Activated T-helper 1 cell treated with anti-CD3 and anti-CD28 coated beads, Interleukin-2, amount 50 U/mL, for 16 hours (primary cell): ENCODE measurements at places on chromosomes 5 and 9.

DNA sequence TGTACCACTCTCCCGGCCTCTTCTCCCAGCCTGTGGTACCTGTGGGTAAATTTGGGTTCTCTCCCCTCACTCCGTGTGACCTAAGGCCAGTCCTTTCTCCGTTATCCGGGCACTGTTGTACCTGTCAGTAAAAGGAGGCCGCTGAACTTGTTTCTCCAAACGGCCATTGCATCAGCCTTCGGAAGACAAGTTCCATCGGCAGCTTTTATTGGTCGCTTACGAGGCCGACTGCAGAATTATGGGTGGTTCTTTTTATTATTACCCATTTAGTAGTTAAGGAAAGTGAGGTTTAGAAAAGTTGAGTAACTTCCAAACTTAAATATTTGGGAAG, 558 bp downstream of the GRPEL2 start:
- DNase-seq: no peak

- DNase-seq: no peak
These were observed 335.4 kb downstream of the MSX2 start for GRCh38 chr5:175059687-175060211.

- DNase-seq: no peak
These were observed 42.2 kb downstream of the BAAT start for GRCh38 chr9:101342595-101342994.

- DNase-seq: no peak
These were observed 40.3 kb upstream of the SARDH start for GRCh38 chr9:133778336-133779013.

DNA sequence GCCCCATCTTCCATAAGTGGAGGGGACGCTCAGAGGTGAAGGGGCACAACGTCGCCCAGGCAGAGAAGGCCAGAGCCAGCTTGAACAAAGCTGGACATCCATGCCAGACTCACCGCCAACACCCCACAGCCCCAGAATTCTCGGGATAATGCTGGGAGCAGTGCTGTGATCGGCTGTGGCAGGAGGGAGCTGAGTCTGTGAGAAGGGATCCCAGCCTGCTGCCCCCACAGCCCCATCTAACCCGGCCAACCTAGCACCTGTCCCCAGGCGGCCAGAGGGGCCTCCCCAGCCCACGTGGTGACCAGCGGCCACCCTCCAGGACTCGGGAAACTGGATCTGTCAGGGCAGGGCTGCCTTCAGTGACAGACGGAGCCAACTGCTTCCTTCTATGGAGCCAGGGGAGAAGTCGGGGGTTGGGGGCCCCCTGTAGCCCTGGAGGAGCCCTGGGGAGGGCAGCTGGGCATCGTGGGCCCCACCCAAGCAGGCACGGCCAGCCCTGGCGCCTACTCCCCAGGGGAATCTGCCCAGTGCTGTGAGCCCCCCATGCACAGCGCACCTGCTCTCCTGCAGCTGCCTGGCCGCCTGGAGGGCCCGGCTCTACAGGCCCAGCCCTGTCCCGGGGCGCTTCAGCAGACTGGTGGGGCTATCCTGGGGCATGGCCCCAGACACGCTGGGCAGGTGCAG, 6.0 kb downstream of the BRD3 start:
- no peak for DNase-seq

DNA sequence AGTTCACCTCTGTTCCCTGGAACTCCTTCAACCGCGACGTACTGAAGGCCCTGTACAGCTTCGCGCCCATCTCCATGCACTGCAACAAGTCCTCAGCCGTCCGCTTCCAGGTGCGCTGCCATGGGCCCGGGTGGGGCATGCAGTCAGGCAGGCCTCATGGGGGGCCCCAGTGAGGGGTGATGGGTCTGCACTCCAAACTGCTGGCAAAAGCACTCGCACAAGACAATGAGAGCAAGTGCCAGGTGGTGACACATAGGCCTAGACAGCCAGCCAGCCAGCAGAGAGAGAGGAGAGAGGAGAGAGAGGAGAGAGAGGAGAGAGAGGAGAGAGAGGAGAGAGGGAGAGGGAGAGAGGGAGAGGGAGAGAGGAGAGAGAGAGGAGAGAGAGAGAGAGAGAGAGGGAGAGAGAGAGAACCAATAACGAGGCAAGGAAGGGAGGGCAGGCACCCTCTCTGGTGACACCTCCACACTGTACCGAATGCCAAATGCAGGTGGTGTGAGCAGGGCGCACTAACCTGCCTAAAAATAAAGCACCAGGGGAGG, 21.0 kb downstream of the DBH start:
- no peak for DNase-seq

GRCh38 chr5:88667496-88668201, 215.3 kb downstream of the MEF2C start:
- no peak for DNase-seq

- DNase-seq: no peak
These were observed 192.4 kb downstream of the MEF2C start for GRCh38 chr5:88690409-88691229.

GRCh38 chr9:106859957-106860720, 2.8 kb upstream of the ZNF462 start:
- DNase-seq: no peak

DNA sequence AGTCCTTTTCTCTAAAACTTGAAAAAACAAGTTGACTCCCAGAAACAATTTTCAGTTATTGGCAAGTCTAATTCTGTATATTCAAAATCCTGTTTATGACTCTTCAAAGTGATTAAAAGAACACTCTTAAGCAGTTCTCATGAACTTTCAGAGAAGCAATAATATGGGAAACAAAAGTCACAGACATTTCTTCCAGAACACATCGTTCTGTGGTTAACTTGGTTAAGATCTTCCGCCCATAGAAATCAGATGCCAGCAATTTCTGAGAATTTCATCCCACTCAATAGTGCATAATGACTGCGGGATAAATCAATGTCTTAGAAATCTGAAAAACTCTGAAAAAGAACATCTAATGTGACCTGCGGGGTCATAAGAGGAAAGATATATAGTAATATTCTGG, 300.5 kb downstream of the COX7C start:
- no peak for DNase-seq

- DNase-seq: no peak
These were observed 152.9 kb upstream of the PHYKPL start for GRCh38 chr5:178385496-178385890.

GRCh38 chr5:126460977-126461376, 37.8 kb downstream of the GRAMD2B start:
- DNase-seq: no peak

- no peak for DNase-seq
These were observed 2369.4 kb downstream of the MAT2B start for GRCh38 chr5:165874851-165875250.

- no peak for DNase-seq
These were observed 50.2 kb downstream of the IPPK start for GRCh38 chr9:92619601-92620300.

GRCh38 chr9:108654566-108654965, 201.2 kb downstream of the ACTL7B start:
- no peak for DNase-seq

DNA sequence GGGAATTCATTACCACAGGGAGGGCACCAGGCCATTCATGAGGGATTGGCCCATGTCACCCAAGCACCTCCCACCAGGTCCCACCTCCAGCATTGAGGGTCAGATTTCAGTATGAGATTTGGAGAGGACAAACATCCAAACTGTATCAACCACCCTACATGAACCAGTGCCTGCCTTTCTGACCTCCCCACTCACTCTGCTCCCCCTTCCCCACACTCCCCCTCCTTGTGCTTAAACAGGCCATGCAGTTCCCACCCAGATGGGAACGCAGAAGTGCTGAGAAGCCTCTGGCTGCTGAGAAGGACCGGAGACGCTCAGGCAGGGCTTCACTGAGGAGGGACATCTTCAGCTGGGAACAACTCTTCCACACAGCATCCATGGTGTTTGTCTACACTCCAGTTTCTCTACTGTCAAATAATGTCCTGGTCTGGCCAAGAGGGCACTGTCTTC, 30.0 kb upstream of the ADAMTS2 start:
- DNase-seq: no peak

DNA sequence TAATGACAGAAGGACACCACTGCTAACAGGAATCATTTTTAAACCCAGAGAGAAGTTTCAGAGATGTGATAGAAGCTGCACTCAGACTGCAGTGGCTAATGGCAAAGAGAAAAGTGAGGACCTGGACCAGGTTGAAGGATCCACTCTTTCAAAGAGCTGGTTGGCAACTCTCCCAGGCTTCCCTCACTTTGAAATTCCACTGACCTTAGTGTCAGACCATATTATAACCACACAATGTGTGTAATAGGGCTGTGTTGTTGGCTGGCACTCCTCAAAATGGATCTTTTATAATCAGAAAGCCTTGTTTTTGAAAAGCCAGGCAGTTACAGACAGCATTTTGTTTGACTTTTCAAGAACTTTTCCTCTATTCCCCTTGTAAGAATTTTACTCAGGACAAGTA, 280.7 kb downstream of the PRELID2 start:
- DNase-seq: no peak

DNA sequence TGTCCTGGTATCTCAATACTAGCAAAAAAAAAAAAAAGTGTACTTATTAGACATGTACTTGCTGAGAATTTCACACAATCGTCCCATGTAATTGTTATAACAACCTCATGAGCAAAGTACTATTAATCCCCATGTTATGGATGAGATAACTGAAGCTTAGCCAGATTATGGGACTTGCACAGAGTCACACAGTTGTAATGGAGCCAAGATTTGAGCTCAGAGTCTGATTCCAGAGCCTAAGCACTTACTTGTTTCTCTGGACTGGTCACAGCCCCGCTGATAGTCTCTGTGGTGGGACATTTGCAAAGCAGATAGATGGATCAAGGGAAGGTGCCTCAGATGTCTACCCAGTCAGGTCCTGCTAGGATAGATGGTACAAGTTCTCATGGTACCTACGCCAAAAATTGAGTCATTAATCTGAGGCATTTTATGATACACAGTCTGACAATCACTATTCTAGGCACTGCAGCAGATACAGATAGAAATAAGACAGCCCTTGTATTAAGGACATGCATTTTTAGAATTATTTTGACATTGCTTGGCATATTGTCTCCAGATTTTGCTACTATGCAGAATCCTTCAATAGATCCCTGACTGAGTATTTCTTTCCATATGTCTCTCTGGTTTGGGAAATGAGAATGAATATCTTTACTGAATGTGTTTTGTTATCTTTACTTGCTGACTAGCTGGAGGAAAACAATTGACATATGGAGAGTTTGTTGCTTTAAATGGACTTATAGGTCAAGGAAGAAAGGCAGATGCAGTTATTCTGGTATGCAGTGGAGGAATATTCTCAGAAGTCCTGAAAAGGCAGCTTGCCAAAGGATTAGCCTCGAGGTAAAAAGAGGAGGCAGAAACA, 149.5 kb downstream of the ADAMTSL1 start:
- DNase-seq: no peak

GRCh38 chr5:11564706-11565105, 339.5 kb downstream of the CTNND2 start:
- DNase-seq: no peak

GRCh38 chr9:92494856-92495255, 12.6 kb upstream of the ASPN start:
- no peak for DNase-seq

GRCh38 chr5:179422908-179423481, 77.7 kb upstream of the ADAMTS2 start:
- DNase-seq: no peak

GRCh38 chr9:38202336-38202938, 133.4 kb upstream of the SHB start:
- DNase-seq: no peak

GRCh38 chr5:67530609-67531255, 334.1 kb upstream of the CD180 start:
- no peak for DNase-seq

DNA sequence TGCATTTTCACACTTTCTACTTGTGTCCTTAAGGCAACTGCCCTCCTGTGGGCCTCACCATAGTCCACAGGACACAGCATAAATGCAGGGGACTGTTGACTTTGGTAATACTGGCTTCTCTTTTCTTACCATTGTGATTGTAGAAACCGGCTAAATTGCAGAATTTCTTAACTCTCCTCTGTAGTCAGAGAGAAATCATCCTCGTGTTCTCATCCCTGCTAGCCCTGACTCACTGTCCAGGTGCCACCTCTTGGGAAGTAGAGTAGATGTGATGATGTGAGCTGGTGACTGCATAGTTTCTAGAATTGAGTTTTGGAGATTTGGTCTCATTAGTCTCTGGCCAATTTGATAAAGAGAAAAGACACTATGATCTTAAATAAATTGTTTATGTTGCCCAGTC, 5.5 kb downstream of the PHF24 start:
- DNase-seq: no peak

- DNase-seq: no peak
These were observed 33.9 kb upstream of the NXNL2 start for GRCh38 chr9:88501086-88501485.

- no peak for DNase-seq
These were observed 47.3 kb downstream of the JADE2 start for GRCh38 chr5:134572811-134573210.

GRCh38 chr5:138955013-138955660, 80.0 kb upstream of the LRRTM2 start:
- DNase-seq: no peak

DNA sequence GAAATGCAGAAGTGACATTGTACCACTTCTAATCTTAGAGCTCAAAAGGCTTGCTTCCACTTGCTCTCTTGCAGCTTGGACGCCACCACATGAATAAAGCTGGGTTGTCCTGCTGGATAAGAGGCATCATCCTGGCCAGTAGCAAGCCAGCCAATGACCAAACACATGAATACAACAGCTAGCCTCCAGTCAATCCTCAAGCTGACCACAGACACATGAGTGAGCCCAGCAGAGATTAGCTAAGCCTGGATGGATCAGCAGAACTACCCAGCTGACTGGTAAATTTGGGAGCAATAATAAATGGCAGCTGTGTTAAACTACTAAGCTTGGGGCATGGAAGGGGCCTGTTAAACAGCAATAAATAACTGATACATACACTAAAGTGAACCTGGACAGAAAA, 121.1 kb upstream of the SLC12A2 start:
- no peak for DNase-seq
